ENCODE measurements at places on chromosomes 11 and 22.

DNA sequence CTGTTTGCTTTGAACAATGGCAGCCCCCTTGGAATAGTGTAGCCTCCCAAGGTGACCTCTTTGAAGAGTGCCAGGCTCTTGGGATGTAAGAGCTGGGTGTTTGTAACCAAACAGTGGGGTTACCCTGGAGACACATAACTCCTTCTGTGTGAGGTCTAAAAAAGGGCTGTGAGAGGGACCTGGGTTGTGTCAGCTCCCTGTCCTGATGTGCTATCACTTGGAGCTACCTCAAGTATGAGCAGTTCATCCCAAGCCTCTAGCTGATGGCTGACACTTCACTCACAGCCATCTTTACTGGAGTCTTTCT, 40.2 kb downstream of the TSPAN18 start:
- no peak for DNase-seq

DNA sequence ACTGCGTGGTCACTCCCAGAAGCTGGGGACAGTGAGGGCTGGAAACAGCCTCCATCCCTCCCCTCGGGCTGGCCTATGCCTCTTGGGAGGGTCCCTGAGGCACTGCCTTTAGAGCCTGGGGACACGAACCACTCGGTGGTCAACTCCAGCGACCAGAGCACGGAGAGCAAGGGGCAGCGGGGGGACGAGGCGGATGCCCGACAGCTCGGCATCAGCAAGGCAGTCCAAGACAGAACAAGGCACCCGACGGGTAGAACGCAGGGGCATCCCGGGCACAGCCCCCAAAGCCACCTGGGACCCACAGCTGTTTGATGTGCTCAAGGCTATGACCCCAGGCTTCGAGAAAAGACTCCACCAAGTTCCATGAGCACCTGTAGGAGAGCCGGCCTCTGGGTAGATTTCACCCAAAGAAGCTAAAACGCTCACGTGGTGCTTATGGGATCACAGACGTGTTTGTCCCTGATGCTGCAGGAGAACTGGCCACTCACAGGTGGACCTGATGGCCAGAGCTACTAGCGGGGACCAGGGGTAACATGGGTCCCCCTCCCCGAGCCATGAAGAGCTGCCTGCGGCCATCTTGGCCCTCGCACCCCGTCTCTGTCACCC, 510 bp upstream of the LSP1 start:
- no peak for DNase-seq

GRCh38 chr11:106409671-106410070, 332.2 kb downstream of the AASDHPPT start:
- DNase-seq, result no peak

DNA sequence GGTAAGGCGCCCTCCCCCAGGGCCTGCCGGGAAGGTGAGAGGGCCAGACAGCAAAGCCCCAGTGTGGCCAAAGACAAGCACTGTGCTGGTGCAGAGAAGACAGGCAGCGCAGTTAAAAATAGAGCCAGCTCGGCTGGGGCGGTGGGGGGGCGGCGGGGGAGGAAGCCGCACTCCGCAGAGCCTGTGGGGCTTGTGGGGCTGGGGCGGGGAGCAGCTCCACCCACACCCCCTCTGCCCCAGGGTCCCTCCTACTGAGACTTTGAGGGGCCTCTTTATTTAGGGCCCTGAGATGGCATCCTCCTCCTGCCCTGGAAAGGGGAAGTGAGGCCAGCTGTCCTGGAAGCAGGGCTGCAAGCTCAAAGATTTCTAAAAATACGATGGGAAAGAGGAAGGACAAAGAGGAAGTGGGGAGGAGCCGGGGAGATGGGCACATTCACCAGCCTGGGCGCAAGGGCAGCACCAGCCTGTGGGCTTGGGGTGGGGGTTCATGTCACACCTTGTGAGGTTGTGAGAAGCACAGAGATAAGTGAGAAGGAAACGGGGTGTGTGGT, 2.6 kb downstream of the CYTH4 start:
- DNase-seq, result no peak

- DNase-seq, result no peak
Observed at GRCh38 chr22:39291523-39291922, 27.9 kb downstream of the RPL3 start.
